Stimulated activated CD8-positive, alpha-beta memory T cell treated with anti-CD3 and anti-CD28 coated beads, Interleukin-2, amount 100 ng/mL, for 48 hours (primary cell): ENCODE measurements at places on chromosomes 1 and 21.

DNA sequence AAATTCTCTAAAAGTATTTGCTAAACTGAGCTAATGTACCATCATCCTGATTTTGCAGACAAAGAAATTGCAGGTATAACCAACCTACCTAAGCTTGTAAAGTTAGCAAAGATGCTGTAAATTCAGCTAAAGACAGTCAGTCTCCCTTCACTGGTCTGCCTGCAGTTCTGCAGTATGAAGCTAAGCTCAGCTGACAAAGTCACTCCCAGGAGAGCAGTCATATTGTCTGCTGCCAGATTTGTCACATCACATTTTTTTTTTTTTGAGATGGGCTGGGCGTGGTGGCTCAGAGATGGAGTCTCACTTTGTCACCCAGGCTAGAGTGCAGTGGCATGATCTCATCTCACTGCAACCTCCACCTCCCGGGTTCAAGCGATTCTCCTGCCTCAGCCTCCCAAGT is 8.9 kb upstream of the CMPK1 start:
- DNase-seq: no peak

- DNase-seq: no peak
Observed at GRCh38 chr1:59705466-59706302, 109.1 kb upstream of the HOOK1 start.

DNA sequence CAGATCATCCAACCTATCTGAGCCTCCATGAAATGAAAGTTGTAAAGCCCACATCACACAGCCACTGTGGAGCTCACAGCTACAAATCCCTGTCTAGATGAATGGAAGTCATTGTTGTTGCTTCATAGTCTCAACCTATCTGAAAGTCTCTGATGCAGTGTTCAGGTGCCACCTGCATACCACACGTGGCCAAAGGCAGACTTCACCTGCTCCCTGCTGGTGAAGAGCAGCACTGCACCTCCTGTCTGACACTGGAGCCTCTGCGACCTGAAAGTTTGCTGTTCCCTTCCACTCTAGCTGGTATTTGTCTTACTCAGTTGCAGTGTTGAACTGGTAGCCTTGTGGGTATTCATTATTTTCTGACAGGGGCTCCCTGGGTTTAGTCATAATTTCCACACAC is 18.4 kb downstream of the LORICRIN start:
- no peak for DNase-seq

GRCh38 chr1:38558500-38559445 is 300.8 kb downstream of the RRAGC start:
- peak; percentile 13 for DNase-seq

DNA sequence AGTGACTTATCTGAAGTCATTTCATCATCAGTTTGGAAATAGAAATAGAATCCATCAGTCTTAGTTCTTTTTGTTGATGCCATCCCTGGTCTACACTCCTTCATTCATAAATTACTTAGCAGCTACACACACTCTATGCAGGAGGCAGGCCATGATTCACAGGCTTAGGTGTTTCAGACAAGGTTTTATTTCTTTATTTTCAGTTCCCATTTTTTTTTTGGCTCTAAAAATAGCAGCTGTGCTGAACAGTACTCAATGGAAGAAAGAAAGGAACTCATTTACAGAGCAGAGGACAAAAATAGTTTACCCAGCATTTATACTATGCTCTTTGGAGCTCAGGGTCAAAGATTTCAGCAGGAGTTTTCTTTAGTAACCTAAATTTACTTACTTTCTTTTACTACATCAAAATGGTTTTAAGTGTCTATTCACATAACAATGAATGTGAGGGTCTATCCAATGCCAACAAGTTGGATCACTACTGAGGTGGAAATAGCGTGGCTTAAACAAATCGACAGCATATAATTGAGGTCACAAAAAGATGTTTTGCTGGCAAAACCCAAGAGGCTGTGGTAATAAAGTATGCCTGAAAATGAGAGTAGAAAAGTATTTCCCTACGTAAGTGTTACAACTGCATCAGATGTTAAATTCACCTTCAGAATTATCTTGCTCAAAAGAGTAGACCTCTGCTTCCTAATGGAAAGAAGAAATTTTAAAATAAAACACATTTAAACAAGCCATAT is 7.7 kb downstream of the KRTAP19-8 start:
- DNase-seq: no peak

- DNase-seq: no peak
Observed at GRCh38 chr1:27070390-27071048, 57.9 kb upstream of the TENT5B start.

- DNase-seq: no peak
Observed at GRCh38 chr1:118925651-118926050, 62.5 kb downstream of the TBX15 start.

- DNase-seq: no peak
Observed at GRCh38 chr1:98304888-98305287, 356.6 kb upstream of the SNX7 start.

DNA sequence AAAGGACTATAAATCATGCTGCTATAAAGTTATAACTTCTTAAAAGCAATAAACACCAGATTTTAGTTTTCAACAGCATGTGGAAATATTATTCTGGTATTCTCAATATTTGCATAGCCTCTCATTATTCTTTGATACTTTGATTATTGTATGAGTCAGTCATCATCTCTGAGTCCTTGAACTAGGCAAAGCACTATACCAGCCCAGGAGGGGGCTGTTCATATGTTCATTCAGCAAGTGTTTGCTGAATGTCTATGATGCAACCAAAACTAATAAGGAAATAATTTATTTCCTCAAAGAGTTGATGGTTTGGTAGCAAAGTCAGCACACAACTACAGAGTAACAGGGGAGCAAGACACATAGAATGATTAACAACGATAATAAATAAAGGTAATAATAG is 175.6 kb upstream of the C1orf105 start:
- no peak for DNase-seq

- DNase-seq: no peak
Observed at GRCh38 chr1:168507231-168507630, 36.6 kb downstream of the XCL2 start.

GRCh38 chr1:170558731-170559130 is 26.8 kb downstream of the GORAB start:
- DNase-seq: no peak

GRCh38 chr21:37700641-37701202 is 215.5 kb downstream of the KCNJ6 start:
- no peak for DNase-seq

DNA sequence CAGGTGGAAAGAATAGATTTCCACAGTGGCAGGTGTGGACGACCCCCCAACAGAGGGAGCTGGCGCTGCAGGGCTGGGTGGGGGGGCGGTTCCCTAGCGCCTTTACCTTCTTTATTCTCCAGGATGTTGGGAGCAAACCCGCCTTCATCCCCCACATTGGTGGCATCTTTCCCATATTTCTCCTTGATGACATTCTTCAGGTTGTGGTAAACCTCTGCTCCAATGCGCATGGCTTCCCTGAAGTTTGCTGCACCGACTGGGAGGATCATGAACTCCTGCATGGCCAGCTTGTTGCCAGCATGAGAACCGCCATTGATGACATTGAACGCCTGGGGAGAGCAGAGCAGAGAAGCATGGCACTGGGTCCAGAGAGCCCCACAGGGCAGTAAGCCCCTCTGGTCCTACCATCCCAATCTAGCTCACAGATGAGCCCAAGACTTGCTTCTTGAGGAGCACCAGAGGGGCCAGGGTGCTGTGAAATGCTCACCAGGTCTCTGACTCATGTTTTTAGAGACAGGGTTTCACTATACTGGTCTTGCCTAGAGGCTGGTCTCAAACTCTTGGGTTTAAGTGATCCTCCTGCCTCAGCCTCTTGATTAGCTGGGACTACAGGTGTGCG is 12.2 kb downstream of the ENO1 start:
- DNase-seq: no peak

GRCh38 chr1:53086491-53087070 is 24.6 kb downstream of the PODN start:
- DNase-seq: no peak

DNA sequence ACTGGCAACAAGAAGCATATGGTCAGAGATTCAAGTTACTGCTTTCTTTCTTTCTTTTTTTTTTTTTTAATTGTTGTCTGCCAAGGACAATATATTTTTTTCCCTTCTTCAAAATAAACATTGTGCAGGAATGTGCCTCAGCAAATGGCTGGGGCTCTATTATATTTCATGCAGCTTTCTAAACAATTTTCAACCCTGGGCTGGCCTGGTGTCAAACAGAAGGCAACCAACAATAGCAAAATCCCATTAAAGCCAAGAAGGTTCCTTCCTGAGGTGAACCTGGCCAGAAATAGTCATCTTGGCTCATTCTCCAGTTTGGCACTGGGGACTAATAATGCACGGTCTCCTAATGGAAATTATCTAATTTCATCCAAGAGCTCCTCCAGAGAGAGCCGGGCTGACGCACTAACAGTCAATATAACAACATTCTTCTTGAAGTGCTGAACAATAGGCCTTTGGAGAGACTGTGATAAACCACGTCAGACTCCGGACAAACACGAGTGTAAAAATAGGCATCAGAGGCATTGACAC is 35.7 kb upstream of the HLX start:
- no peak for DNase-seq

- no peak for DNase-seq
Observed at GRCh38 chr1:65480684-65481405, 60.4 kb downstream of the LEPR start.

- DNase-seq: no peak
Observed at GRCh38 chr1:185812934-185813333, 78.7 kb downstream of the HMCN1 start.

DNA sequence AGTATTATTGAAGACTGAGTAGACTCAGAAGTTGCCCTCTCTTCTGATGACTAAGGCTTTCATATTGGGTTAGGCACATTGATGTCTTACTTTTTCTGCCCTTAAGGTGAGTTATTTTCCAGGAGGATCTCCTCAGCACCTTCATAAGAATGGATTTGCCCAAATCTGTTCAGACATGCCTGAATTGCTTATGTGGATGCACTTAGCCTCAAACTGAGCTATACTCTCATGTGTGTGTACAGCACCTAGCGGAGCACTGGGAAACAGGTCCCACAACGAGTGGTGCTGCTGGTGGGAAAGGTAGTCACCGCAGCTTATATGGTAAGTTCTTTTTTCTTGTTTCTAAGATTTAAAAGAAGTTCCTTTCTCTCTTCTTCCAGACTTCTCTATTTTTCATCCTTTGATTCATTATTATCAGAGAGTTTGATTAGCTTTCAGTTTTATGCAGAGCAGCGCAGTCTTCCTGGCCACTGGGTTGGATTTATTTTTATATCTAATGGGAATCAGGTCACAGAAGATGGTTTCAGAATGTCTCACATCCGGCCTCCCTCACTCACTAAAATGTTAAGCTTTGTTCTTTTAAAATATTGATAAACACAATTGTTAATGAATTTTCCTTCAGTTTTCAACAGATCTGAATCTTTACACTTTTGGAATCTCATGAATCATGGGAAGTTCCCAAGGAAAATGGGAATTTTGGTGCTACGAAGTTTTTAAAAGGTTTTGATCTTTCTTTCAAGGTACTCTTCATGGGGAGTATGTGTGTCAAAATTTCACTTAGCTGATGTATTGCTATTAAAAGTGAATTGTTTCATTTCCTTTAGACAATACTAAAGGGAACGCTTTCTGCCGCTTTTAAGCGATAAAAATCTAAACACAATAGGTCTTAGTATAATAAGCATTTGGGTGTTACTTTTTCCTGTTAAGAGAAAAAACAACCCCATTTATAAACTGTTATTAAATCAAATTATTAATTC is 58.5 kb downstream of the EXTL2 start:
- DNase-seq: no peak

- no peak for DNase-seq
Observed at GRCh38 chr1:67135354-67135753, 584 bp upstream of the C1orf141 start.

GRCh38 chr1:41495210-41495948 is 10.9 kb upstream of the EDN2 start:
- DNase-seq: no peak

DNA sequence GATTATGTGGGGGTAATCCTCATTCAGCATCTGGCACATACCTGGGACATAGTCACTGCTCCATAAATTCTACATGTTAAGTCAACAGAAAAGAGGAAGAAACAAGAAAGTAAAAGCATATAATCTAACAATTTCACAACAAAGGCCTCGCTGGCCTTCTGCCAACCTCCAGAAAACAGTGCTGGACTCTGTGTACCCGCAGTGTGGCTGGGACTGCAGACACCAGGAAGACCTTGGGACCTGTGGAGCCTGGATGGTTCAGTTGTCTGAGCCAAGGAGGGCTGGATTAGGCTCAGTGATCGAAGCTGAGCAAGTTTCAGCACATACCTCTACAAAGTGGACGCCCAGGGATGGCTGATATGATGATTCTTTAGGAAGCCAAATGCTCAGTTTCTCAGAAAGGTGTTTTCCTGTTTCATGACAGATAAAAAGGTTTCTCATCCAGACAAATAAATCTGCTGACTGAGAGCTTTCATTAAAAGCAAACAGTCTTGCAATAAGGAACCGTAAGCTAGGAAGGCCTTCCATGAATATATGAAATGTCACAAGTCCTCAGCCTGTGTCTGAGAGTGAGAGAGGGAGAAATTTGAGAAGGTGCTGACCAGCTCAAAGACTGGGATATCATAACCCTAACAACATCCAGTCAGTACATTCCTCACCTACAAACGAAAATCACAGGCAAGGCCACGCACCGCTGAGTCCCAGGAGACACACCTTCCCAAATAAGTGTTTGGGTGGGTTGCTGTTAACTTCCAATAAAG is 48.4 kb downstream of the CAPZB start:
- no peak for DNase-seq

DNA sequence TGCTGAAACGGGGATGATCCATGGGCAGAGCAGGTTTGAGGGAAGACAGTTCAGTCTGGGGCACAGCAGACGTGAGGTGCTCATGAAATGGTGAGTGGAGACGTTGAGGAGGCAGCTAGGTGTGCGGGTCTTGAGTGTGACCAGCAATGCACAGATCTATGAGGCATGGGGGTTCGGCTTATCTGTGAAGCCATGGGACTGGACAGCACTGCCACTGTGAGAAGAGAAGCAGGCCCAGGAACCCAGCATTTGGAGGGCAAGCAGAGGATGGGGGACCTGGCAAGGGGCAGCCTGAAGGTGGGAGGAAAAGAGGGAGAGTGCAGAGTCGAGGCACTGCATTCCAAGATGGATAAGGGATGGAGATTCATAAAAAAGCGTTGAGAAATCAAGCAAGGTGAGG is 8.0 kb downstream of the CSF1 start:
- DNase-seq: no peak

GRCh38 chr1:91243171-91243570 is 161.5 kb downstream of the HFM1 start:
- no peak for DNase-seq

GRCh38 chr1:165575468-165576099 is 31.8 kb downstream of the LRRC52 start:
- DNase-seq: no peak

DNA sequence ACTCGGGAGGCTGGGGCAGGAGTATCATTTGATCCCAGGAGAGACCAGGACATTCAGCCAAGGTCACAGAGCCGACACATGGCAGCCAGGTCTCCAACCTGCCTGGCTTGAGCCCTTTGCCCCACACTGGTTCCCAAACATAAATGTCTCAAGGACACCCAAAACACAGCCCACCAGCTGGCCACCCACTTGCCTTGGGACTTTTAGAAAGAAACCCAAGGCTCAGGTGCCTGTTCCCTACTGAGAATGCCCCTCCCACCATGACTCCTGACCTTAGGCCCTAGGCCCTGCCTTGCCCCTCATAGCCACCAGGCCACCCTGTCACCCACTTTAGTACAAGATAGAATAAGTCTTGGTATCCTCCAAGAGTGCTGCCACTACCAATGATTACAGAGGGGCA is 41.9 kb upstream of the LRP8 start:
- no peak for DNase-seq

- no peak for DNase-seq
Observed at GRCh38 chr21:35156293-35157278, 107.5 kb upstream of the RUNX1 start.
